M059J (cell line): ENCODE measurements at places on chromosomes 12 and 14. TPM values are rescaled to one million over a fixed set of nuclear protein-coding genes. Genes with fewer than 3 reads are reported as not detected.

The KRT82 gene
- not detected in 2 replicates for total RNA-seq

- no peak for DNase-seq
Measured at GRCh38 chr14:92529903-92530302, 16.3 kb downstream of the RIN3 start.

DNA sequence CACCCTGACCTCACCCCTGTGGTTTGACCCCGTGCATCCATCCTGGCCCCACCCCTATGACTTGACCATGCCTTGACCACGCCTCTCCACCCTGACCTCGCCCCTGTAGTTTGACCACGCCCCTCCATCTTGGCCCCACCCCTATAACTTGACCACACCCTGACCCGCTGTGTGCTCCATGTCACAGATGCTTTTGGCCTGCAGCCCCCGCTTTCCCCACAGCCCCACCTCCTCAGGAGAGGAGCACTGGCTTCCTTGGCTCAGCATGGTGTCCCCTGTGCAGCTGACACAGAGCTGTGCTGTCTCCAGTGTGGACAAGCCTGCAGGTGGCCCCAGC lies 269.9 kb upstream of the SFSWAP start:
- no peak for DNase-seq

DNA sequence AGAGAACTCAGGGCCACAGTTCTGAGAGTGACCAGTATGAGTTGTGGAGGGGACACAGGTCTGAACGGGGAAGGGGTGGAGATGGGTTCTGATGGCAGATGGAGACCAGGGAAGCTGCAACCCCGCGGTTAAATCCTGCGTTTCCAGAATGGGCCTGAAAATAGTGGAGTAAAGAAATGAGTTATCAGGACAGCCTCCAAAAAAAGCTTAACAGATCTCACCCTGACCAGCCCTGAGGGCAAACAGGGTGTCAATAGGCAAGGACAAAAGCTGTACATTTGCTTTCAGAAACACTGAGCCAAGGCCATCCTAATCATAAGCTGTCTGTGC lies 555 bp upstream of the RTN1 start:
- DNase-seq: no peak
